ENCODE measurements at places on chromosomes 5 and 9.
A peak's percentile ranks its signal among the peaks of the same experiment; 100 is the strongest.

GRCh38 chr5:7852542-7852941 is 1.6 kb upstream of the CFAP90 start:
- no peak for DNase-seq

DNA sequence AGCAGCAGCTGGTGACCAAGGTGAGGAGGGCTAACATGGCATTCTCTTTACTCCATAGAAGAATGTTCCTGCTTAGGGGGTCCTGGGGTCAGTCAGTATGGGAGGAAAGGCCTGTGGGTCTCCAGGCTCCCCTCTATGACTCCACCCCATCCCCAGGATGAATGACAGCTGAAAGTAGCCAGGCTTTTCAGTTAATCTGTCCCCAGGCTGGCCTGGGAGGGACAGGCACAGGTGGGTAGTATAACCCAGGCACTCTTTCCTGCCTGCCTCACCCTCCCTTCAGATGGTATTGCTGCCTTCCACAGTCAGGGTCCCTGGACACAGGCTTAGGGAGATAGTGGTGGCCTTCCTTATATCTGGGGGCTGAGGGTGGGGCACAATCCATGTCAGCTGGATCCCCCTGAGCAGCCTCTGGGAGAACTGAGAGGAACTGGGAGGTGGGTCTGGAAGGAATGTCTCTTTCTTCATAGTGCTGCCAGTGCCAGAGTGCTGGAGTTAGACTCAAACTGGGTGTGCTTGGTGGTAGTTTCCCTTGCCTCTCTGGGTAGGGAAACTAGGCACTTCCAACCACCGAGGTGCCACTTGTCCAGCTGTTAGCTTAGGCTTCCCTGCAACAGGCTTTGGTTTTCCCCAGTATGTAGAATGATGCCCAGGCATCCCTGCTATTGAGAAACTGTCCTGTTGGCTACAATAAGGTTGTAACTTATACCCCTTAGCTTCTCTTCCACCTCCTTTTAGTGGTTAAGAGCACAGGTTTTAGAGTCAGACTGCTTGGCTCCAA is 27.8 kb downstream of the LARP1 start:
- DNase-seq: no peak

GRCh38 chr5:95081500-95081960 is 203.4 kb downstream of the MCTP1 start:
- no peak for DNase-seq

DNA sequence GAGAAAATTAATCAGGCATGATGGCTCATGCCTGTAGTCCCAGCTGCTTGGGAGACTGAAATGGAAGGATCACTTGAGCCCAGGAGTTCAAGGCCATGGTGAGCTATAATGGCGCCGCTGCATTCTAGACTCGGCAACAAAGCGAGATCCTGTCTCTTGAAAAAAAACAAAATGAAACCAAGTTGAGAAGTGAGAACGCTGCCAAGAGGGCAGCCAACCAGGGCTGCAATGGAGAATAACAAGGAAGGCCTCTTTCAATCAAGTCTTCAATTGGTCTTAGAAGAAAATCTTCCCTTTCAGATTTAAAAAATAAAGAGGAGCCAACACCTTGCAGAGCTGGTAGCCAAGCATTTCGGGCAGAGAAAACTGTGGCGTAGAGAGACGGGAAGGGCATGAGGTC is 14.7 kb downstream of the KIAA1958 start:
- DNase-seq: no peak

- no peak for DNase-seq
Observed at GRCh38 chr5:145991044-145991575, 54.7 kb downstream of the SH3RF2 start.

GRCh38 chr9:79604149-79604548 is 32.4 kb downstream of the TLE4 start:
- no peak for DNase-seq

GRCh38 chr5:77849308-77849900 is 73.3 kb upstream of the TBCA start:
- no peak for DNase-seq

DNA sequence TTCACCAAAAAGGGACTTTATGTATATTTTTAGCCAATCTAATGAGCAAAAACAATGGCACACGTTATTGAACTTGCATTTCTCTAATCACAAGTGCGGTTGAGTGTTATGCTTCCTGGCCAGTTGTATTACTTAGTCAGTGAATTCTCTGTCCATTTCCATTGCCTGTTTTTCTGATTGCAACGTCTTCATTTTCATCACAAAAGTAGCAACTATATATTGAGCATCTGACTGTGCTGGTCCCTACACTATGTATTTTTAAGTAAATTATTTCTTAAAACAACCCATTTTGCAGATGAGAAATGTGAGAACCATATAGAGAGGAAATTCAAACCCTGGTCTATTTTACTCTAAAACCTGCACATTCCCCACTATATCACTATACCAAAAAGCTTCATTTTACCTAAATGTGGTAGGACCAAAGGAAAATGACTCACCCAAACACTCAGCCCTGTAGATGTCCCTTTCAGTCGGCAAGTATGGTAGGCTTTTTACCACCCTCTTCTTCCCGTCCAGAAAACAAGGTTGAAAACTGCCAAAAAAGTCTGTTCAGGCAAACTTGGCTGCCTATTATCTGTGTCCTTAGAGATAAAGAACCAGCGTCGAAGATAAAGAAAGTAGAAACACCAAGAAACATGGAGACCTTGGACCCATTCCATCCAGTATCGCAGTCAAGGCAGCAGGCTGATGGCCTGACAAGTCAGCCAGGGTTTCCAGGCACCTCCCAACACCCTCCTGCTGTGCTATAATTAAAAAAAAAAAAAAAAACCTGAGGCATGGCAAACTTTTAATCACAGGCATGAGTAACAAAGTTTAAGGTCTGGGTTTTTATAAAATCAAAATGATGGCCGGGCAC is 18.8 kb upstream of the FAM13B start:
- no peak for DNase-seq

DNA sequence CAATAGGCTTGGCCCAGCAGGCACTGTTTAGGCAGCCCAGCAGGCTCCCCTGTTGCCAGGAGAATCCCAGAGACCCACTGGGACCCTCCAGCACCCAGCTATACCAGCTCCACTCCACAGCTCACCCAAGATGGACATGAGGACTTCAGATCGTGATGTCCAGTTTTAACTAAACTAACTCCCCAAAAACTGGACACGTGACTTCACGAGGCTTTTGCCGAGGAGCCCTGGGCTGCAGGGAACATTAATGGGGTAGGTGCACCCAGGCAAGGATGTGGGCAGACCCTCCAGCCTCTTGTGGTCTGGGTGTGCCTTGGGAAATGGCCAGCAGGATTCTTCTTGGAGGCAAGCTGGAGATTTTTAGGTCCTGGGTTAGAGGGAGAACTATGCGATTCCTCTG is 8.9 kb upstream of the NKD2 start:
- no peak for DNase-seq

GRCh38 chr9:99026271-99026955 is 78.5 kb upstream of the TGFBR1 start:
- no peak for DNase-seq

GRCh38 chr5:101580591-101580990 is 677.5 kb upstream of the ST8SIA4 start:
- DNase-seq: no peak

- DNase-seq: no peak
Observed at GRCh38 chr9:137027369-137028262, at the start of gene ABCA2. ABCA2 (minus strand) TSS chr9:137028237; CDS start chr9:137028140, 97 bp downstream.

GRCh38 chr5:88244686-88245085 is 24.0 kb downstream of the TMEM161B start:
- DNase-seq: no peak

DNA sequence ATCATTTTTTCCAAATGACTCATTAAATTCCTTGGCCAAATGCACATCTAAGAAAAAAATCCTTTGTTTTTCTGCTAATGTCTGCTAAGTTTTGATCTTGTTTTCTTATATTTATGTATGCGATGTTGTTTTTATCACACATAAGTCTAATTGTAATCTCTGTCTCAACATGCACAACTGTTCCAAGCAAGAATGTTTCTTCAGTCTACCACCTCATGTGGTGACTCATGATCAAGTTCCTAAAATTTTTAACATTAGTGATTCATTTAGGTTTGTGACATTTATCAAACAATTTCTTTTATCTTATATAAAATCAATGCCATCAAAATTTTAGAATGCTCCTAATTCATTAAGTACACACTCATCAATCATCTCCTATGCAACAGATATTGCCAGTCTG is 763.9 kb upstream of the FAM174A start:
- no peak for DNase-seq

- DNase-seq: no peak
Observed at GRCh38 chr5:131684595-131684994, 49.6 kb upstream of the RAPGEF6 start.

GRCh38 chr5:156120777-156121176 is 206.2 kb upstream of the SGCD start:
- no peak for DNase-seq

GRCh38 chr5:158716668-158717067 is 383.0 kb downstream of the EBF1 start:
- no peak for DNase-seq

DNA sequence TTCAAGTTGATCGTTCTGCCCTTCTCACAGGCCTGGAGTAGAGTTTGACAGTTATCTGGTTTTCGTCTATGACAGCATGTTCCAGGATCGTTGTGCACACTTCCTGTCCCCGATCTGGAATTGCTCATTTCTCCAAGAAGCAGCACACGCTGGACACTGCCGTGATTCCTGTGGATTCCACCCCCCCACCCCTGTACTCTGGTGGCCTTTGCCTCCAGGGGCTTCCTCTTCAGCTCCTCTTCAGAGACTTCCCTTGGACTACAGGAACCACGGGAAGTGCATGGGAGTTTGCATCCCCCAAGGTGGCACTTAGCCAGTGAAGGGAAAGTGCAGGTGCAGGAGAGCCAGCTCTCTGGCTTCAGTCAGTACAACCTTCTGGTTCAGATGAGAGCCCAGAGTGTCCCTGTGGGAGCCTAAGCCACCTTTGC is 160.7 kb downstream of the CACNA1B start:
- DNase-seq: no peak

DNA sequence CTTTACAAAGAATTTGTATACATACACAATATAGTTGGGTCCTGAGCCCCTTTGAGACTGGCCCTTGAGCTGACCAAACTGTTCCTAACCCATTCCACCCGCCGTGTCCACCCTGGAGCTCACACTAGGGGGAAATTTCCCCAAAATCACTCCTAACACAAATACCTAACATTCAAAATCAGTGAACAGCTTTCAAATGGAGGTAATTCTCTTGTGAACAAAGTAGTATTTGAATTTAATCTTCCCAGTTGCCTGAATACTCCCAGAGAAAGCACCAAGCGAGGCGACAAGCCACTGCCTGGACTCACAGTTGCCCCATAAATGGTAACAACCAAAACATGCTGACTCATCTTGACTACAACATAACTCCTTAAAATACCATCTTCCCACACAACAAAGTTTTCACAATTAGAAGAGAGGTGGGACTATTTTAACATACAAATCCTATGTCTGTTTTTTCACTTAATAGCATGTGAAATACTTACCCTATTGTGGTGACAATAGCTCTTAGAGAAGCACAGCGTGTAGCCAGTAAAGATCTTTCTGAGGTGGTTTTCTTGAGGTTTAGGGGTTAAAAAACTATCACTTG is 31.7 kb upstream of the SCAMP1 start:
- DNase-seq: no peak

GRCh38 chr5:138274189-138274853 is at the start of gene GFRA3:
GFRA3 (minus strand) TSS chr5:138274621; CDS start chr5:138274424, 197 bp downstream.
- DNase-seq: no peak

DNA sequence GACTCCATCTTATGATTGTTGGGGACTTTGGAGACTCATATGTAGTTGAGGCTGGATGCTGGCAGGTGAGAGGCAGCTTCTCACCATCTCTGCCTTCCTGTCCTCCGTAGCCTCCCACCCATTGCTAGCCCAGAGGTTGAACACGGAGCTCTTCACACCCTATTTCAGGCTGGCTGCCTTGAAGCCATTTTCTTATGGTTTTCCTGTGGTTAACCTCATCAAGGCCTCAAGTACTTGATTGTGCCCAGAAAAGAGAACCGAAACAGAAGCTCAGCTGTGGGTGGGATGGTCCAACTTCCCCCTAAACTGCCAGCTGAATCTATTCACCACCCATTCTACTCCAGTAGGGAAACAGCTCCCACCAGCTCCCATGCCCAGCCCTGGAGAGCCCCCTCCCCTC is 102.9 kb downstream of the LIFR start:
- no peak for DNase-seq

DNA sequence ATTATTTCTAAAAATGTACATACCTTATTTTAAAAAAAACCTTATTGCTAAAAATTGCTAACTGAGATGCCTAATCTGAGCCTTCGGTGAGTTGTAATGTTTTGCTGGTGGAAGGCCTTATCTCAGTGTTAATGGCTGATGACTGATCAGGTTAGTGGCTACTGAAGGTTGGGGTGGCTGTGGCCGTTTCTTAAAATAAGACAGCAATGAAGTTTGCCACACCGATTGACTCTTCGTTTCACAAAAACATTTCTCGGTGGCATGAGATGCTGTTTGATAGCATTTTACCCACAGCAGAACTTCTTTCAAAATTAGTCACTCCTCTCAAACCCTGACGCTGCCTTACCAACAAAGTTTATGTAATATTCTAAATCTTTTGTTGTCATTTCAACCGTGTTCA is 14.7 kb downstream of the CENPK start:
- DNase-seq: no peak

- no peak for DNase-seq
Observed at GRCh38 chr5:163503106-163504078, 2.0 kb upstream of the MAT2B start.

GRCh38 chr5:95822043-95822541 is 434 bp downstream of the GLRX start:
- DNase-seq: peak; percentile 58

DNA sequence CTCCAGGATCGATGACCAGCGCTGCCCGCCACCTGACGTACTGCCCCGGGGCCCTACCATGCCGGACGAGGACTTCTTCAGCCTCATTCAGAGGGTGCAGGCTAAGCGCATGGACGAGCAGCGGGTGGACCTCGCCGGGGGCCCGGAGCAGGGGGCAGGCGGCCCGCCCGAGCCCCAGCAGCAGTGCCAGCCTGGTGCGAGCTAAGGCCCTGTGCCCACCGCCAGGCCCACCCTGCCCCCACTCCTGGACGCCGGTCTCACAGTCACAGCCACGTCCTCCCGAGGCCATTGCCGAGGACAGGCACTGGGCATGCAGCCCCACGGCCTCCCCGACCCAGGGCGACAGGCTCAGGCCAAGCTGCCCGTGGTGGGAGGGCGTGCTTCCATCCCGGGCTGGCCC is 5.5 kb downstream of the DNLZ start:
- no peak for DNase-seq

GRCh38 chr9:129145316-129145715 is 32.7 kb downstream of the IER5L start:
- DNase-seq: no peak

- DNase-seq: no peak
Observed at GRCh38 chr5:76406014-76406413, 2.9 kb downstream of the IQGAP2 start.

GRCh38 chr9:78871086-78871451 is 574.1 kb downstream of the PSAT1 start:
- no peak for DNase-seq

GRCh38 chr5:137220523-137220927 is 278.6 kb downstream of the SPOCK1 start:
- no peak for DNase-seq

- no peak for DNase-seq
Observed at GRCh38 chr9:70747261-70747718, 332.8 kb upstream of the KLF9 start.

Data from DMS79 (cell line).